ENCODE measurements at places on chromosomes 12 and 14.

GRCh38 chr12:105212438-105212837, 23.5 kb downstream of the APPL2 start:
- DNase-seq = no peak

- no peak for DNase-seq
Measured at GRCh38 chr14:92898566-92899131, 24.3 kb upstream of the CHGA start.

- no peak for DNase-seq
Measured at GRCh38 chr14:50823762-50824636, 7.0 kb downstream of the NIN start.

- no peak for DNase-seq
Measured at GRCh38 chr12:116525418-116526001, 33.7 kb upstream of the MAP1LC3B2 start.

GRCh38 chr12:91383099-91383498, 200.5 kb upstream of the DCN start:
- no peak for DNase-seq

DNA sequence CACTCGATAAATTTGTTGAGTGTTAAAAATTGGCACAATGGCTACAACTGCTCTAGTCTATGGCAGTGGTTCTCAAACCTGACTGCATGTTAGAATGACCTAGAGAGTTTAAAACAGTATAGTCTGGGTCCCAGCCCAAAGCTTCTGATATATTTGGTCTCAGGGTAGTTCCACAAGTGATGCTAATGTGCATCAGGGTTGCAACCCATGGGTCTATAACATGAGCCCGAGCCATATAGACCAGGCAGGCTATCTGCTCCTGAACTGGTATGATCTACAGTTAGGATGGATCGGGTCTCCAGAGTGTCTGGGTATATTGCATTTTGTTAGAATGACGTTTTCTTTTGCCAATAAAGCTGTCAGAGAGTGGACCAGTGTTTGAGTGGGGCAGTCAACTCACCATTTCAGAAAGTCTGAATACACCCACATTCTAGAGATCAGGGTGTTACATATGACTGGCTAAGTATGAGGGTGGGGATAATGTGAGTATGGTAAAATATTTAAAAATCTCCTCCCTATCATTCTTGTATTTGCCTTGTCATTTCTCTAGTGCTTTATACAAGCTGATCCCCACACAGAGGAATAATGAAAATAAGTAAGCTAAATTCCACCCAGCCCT, 80.9 kb downstream of the FRMD6 start:
- DNase-seq = no peak

- no peak for DNase-seq
Measured at GRCh38 chr14:61602003-61602732, 93.1 kb upstream of the HIF1A start.
